ENCODE measurements at places on chromosomes 3 and 15. TPM values are rescaled to one million over a fixed set of nuclear protein-coding genes. Genes with fewer than 3 reads are reported as not detected.

GRCh38 chr3:23743141-23743784, 62.5 kb upstream of the UBE2E1 start:
- no peak for DNase-seq

- DNase-seq = no peak
Observed at GRCh38 chr15:59190291-59190690, 16.4 kb upstream of the LDHAL6B start.

- peak; percentile 70 for DNase-seq
Observed at GRCh38 chr3:110814170-110815007, 257.2 kb upstream of the NECTIN3 start.

DNA sequence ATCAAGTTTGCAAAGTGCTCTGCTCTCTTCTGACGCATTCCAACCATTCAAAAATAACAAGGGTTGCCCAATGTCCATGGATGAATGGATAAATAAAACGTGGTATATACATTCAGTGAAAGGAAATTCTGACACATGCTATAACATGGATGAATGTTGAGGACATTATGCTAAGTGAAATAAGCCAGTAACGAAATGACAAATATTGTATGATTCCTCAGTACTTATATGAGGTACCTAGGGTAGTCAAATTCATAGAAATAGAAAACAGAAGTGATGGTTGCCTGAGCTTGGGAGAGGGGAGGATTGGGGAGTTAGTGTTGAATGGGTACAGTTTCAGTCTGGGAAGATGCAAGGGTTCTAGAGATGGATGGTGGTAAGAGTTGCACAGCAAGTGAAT, 33.9 kb downstream of the SH3BP5 start:
- no peak for DNase-seq

DNA sequence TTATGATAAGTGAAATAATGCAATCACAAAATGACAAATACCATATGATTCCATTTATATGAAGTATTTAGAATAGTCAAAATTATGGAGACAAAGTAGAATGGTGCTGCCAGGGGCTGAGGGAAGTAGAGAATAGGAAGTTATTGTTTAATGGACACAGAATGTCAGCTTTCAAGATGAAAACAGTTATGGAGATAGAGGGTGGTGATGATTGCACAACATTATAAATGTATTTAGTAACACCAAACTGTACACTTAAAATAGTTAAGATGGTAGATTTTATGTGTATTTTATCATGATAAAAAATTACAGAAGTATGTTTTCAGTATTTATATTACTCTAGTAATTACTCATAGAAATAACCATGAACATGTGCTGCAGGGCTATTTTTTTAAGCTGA, 100.8 kb upstream of the AZI2 start:
- DNase-seq = no peak

RPN1 gene
- total RNA-seq = 147 TPM

Data from fibroblast of the aortic adventitia (primary cell).